COLO829 (cell line): ENCODE measurements at places on chromosomes 4 and X.

DNA sequence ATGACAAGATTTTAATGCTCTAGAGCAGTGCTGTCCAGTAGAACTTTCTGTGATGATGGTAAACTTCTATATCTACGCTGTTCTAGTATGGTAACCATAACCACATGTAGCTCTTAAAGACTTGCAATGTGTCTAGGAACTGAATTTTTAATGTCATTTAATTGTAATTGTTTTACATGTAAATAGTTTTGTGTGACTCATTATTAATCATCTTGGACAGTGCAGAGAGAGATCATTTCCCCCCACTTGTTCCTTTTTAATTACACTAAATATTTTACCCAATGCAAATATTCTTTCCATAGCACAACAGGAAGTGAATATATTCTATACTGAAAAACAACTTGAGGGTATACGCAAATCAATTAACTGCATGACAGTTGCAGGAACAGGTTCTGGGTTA is 5.8 kb downstream of the ATG4A start:
- no peak for DNase-seq

DNA sequence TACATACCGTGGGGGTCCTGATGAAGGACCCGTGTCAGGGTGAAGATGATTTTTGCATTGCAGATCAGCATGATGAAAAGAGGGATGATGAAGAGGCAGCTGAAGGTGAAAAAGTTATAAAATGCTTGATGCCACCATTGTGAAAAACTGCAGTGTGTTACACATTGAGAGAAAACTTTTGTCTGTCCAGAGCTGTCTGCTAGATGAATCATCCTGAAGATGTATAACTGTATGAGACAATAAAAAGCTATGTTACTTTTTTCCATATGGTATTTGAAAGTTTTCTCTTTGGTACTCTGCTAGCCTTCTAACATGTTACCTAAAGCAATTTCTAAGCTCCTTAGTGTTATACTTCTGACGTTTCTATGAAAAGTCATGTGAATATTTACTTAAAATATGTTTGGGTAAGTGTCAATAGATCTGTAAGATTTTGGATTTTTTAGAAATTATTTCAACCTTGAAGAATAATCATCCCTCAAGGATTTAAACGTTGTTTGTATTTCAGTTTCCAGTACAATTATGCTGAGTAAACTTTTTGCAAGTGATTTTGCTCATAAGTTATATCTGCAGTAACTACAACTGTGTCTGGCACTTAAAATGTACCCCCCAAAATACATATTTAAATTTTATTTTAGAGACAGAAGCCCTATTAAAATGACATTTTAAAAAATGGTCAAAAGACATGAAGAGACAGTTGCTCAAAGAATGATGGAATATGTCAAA is 9.5 kb downstream of the GNRHR start:
- DNase-seq: no peak

GRCh38 chr4:2059726-2060602 is 837 bp downstream of the NAT8L start:
- no peak for DNase-seq

DNA sequence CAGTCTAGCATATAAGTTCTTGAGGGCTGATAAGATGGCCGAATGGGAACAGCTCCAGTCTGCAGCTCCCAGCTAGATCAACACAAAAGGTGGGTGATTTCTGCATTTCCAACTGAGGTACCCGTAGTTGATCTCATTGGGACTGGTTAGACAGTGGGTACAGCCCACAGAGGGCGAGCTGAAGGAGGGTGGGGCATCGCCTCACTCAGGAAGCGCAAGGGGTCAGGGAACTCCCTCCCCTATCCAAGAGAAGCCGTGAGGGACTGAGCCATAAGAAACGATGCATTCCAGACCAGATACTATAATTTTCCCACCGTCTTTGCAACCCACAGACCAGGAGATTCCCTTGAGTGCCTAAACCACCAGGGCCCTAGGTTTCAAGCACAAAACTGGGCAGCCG is 109.0 kb downstream of the RPS6KA6 start:
- DNase-seq: no peak

- no peak for DNase-seq
Measured at GRCh38 chrX:68588602-68589371, 58.7 kb upstream of the STARD8 start.

GRCh38 chr4:53767482-53767881 is 176.2 kb upstream of the LNX1 start:
- no peak for DNase-seq

DNA sequence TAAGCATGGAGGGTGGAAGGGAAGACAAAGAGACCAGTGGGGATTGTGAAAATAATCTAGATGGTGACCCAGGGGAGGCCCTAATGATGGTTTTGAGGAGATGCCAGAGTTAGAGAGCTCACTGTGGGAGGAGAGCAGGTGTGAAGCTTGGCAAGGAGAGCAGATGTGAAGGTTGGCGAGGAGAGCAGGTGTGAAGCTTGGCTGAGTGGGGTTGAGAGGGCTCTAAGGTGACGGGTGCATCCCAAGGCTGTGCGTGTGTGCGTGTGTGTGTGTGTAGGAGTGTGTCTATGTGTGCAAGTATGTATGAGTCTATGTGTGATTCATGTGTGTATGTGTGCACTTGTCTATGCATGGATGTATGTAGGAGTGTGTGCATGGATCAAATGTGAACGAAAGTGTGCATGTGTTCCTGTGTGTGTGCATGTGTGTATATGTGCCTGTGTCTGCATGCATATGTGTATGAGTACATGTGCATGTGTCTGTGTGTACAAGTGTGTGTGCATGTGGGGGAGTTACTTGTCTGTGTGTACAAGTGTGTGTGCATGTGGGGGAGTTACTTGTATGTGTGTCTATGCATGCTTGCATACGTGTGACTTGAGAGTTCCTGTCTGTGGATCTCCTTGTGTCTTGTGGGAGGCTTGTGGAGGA is 72.0 kb downstream of the EVC start:
- DNase-seq: no peak

DNA sequence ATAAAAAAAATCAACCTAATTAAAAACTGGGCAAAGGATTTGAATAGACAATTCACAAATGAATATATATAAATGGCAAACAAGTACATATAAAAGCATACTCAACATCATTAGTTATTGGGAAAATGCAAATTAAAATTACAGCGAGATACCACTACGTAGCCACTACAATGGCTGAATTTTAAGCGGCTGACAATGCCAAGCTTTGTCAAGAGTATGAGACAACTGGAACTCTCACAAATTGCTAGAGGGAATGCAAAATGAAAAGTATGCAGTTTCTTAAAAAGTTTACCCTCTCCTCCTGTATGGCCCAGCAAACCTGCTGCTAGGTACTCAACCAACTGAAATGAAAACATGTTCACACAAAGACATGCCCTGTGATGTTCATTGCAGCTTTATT is 34.8 kb downstream of the ZFP42 start:
- DNase-seq: peak; percentile 21

DNA sequence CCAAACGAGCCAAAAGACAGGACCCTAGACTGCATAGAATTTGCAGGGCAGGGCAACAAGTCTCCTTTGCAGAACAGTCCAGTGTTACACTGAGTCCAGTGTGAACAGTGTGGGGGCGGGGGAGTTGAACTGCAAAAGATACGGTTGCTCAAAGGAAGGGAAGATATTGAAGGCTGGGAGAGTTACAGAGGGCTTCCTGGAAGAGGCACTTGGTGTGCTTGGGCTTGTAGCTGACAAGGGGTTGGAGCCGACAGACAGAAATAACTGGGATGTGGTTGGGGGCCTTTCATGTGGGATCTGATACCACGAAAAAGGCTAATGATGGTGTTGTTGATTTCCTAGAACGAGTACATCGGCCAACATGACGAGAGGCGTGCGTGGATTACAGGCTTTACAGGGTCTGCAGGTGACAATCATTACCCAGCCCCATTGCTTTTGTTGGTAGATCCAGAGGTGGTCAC is 6.1 kb downstream of the XPNPEP2 start:
- DNase-seq: no peak

- no peak for DNase-seq
Measured at GRCh38 chr4:81600520-81601357, 129.0 kb upstream of the RASGEF1B start.

DNA sequence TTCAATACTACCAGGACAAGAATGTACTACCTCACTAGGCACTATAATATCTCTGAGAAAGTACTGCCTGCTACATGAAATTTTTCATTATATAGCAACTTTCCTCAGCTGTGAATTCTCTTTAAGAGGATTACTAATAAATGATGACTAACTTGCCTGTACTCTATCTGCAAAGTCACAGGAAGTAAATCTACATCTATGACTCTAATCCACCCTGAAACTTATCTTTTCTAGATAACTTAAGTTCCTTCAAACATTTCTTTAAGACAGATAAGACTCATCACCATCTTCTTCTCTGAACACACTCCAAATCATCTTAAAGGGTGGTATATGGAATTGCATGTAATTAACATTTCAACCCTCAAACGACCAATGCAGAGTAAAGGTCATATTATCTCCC is 28.8 kb downstream of the RPS6KA3 start:
- DNase-seq: no peak
